ENCODE measurements at places on chromosomes 6 and 20.

DNA sequence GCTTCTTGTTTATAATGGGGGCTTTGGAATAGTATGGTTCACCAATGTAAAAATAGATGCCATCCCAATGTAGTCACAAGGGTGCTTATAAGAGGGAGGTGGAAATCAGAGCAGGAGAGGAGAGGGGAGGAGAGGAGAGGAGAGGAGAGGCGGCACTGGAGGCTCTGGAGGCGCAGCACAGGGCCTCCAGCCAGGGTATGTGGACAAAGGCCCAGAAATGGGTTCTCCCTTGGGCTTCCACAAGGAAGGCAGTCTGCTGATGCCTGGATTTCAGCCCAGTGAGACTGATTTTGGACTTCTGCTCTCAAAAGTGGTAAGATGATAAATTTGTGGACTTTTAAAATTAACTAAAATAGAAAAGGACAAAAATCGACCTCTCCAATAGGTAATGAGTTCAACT, 116.8 kb downstream of the RNASET2 start:
- DNase-seq: no peak

DNA sequence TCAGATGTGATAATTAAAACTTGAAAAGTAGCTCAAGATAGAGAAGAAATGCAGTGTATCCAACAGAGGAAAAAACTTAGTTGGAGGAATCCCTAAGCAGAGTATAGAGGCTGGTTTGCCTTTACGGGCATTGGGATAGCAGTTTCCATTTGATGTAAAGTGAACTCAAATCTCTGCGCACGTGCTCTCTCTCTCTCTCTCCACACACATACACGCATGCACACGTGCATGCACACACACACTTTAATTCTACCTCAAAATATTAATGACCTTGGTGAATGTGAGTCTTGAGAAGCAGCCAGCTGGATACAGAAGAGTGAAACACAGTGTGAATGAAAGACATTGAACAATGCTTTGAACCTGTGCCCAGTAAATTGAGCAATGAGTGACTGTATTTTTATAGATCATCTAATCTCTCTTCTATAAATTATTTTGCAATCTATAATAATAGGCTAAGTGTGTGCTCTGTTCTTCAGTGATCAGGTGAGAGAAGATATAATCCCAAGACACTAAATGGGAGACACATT, 247.7 kb upstream of the FAM83B start:
- DNase-seq: no peak

GRCh38 chr6:125245523-125246264, 56.1 kb downstream of the HDDC2 start:
- no peak for DNase-seq

DNA sequence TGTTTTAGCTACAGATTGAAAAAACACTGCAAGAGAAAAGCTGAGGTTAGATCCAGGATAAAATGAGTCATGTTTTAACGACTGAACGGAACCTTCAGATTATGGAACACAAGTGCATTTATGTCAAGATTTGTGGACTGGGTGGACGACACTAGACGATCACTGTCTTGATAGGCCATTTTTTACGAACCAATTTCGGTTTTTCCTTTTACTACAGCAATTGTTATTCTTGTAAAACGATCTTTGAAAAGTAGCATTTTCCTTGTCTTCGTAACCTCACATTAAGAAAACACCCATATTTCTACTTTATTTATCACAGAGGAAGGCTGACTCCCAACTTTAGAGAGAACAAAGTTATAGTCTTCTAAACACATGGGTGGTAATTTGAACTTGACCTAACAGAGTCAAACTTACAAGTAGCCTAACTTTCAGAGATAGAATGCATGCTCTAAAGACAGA, 294.2 kb upstream of the TCF21 start:
- DNase-seq: no peak

DNA sequence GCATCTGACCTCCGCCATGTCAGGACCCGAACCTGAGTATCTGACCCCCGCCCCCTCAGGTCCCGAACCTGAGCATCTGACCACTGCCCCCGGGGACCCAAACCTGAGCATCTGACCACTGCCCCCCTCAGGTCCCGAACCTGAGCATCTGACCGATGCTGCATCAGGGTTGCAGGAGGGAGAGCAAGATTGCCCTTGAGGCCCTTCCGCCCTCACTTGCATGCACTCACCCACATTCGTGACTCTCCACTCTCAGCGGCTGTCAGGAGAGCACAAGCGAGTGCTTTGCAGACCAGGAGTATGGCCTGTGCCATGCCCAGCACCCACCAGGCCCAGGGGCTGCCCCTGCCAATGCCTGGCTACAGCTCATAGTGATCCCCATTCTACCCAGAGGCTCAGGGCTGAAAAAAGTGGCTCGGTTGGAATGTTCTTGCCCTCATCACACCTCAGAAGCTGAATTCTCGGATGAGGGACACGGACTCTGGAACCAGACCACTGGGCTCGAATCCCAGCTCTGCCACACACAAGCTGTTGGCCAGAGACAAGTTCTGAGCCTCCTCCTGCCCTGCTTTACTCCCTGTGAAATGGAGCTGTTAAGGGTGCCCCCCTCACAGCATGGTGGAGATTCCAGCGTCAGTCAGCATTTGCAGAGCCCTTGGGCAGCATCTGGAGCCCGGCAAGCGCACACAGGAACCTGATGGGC, 82.1 kb downstream of the DLL1 start:
- peak; percentile 41 for DNase-seq

DNA sequence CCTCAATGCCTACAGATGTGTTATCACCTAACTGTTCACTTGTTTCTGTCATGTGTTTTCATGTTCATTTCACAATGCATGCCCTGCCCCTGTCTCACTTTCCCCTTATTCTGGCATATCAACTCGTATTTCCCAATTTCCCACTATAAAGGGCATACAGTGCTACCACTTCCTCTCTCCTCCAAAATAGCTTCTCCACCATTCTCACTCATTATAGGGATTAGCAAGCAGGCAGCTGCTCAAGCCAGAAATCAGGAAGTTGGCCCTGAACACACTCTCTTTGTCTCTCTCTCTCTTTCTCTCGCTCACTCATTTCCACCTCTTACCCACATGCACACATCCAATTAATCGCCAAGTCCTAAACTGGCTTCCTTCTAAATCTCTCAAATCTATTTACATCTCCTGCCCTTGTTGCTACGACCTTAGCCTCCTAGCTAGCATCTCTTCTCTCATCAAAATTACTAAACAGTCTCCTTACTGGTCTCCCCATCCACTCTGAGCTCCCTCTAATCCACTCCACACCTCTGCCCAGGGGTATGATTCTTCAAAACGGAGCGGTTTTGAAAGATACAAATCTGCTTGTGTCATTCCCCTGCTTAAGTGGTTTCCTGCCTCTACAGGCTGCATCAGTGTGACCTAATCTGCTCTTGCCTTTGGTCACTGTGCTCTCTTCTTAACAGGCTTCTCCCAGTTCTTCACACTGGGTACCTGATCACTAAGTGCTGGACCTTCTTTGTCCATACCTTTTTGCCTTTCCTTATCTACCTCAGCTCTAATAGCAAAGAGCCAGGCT, 196.2 kb downstream of the BTBD9 start:
- no peak for DNase-seq

GRCh38 chr20:42938441-42939205, 251.1 kb downstream of the PTPRT start:
- DNase-seq: no peak

GRCh38 chr6:21067521-21067920, 526.0 kb upstream of the SOX4 start:
- DNase-seq: no peak

DNA sequence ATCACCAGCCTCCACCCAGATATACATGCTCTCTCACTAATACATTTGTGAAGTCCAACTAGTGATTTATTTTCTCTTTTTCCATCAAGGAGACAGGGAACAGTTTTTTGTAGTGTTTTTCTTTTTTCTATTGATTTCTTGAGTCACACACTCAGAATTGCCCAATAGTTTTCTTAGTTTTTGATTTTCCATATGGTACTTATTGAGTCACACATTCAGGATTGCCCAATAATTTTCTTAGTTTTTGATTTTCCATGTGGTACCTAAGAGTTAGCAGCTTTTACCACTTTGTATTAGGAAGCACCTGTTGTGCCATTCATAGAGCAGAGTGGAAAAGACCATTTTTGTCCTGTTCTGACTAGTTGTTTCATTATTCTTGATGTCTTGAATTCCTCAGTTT, 1268.8 kb downstream of the EPHA7 start:
- DNase-seq: no peak

DNA sequence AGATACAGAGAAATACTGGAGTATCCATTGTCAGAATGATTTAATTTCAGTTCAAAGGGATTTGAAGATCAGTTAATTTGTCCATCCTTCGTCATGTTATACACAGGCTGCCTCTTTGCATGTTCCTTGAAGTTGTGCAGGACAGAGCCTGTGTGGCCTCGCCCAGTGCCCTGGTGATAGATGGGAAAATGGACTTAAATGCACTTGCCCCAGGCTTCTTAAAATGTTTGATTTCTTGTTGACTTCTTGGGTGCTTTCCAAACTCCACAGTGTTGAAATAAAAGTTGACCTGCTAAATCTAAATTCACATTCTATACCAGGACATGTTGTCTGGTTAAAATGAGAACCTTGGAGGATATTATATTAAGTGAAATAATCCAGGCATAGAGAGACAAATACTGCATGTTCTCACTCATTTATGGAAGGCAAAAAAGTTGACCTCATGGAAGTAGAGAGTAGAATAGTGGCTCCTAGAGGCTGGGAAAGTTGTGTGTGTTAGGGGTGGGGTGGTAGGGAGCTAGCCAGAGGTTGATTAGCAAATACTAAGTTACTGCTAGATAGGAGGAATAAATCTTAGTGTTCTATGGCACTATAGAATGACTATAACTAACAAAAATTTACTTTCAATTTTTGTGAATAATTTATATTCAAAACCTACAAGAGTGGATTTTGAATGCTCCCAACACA, 25.3 kb downstream of the MARCKS start:
- DNase-seq: no peak

All from ecto neural progenitor cell (in vitro differentiated cells).